Right ventricle myocardium superior (tissue), 1 donor: ENCODE measurements at places on chromosomes 5 and 9. TPM values are rescaled to one million over a fixed set of nuclear protein-coding genes. Genes with fewer than 3 reads are reported as not detected.

DNA sequence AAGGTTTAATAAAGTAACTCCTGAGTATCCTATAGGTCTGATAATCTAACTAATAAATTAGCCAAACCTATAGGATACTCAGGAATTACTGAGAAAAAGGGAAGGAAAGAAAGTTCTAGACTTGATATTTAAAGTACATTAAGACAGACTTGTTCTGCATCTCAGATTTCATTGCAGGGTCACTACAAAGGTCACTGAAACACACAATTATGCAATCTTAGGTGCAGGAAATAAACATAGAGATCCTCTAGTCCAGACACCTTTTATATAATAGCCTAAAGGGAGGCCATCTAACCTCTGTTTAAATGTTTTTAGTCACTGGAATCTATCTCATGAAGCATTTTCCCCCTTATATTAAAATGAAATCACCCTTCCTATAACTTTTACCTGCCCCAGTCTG, 1215.7 kb downstream of the MAT2B start:
- DNase-seq = no peak

CDC20B gene
- total RNA-seq = not detected

FOXD4 gene
- not detected for total RNA-seq

LURAP1L gene
- 2.2 TPM for total RNA-seq

SLC46A2 gene
- total RNA-seq = not detected

- DNase-seq = no peak
These were observed 62.6 kb downstream of the SUSD1 start for GRCh38 chr9:112112519-112112918.

DNA sequence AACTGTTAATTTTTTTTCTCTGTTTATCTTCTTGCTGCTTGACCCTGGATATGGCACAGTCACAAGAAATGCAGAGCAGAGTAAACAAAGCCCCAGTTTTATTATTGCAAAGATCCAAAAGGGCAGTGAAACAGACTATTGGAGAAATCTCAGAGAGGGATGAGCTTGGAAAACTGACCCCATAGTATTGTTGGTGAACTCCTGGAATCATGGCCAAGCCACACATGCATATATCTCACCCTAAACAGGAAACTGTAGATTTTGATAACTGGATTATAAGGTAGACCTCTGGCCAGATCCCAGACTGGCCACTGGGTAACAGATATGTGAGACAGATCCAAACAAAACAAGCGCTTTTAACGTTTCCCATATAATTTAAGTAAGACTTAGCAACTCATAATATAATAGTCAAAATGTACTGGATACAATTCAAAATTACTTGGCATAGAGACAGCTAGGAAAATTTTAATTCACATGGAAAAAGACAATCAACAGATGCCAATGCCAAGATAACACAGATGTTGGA, 263.5 kb upstream of the SEMA6A start:
- no peak for DNase-seq

SPATA31C1 gene
- total RNA-seq = not detected

PCDHA5 gene
- total RNA-seq = not detected

DNA sequence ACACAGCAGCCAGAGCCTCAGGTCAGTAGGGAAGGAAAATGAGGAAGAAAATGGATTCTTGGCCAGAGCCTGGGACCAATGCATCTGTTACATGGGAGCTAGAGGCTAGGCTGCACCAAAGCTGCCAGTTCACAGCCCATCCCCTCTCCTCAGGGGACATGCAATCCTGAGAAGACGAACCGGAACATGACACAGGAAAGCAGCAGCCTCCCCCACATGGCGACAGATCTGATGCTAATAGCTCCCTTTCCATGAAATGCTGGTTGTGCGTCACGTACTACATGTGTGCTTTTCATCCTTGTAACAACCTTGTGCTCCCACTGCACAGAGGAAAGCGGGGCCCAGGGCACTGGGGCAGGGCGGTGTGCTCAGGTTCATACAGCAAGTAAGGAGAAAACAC, 67.5 kb downstream of the PRRT1B start:
- peak; percentile 12 for DNase-seq

DNA sequence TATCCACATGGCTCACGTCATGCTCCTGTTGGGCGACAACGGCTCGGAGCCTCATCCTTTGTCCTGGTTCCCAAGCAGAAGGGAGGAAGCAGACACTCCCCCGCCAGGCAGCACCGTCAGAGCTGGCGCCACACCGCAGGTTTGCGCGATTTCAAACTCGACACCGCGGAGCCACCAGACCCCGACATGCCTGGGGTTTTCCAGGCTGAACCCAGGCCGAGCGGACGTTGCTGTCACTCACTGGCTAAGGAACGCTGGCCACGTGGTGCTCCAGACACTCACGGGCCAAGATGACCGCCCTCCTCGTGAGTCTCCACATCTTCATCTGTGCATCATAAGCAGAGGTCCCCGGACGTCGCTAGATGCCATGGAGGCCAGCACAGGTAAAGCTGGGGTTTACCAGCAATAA, 9.0 kb downstream of the TERT start:
- no peak for DNase-seq

DNA sequence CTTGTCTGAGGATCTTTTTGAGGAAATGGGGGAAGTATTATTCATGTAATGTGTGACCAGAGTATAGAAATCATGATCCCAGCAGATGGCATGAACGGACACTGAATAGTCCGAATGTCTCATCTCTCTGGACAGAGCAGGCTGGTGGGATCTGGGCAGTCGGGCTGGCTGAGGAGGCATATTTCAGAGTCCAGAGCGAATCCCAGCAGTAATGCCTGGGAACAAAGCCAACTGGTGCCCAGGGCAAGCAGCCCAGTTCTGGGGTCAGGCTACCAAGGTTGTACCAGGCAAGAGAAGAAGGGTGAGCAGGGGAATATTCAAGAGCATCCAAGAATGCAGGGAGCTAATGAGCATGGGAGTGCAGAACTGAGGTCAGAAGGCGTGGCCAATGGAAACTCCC, 306.4 kb downstream of the ZSWIM6 start:
- DNase-seq = peak; percentile 70

DNA sequence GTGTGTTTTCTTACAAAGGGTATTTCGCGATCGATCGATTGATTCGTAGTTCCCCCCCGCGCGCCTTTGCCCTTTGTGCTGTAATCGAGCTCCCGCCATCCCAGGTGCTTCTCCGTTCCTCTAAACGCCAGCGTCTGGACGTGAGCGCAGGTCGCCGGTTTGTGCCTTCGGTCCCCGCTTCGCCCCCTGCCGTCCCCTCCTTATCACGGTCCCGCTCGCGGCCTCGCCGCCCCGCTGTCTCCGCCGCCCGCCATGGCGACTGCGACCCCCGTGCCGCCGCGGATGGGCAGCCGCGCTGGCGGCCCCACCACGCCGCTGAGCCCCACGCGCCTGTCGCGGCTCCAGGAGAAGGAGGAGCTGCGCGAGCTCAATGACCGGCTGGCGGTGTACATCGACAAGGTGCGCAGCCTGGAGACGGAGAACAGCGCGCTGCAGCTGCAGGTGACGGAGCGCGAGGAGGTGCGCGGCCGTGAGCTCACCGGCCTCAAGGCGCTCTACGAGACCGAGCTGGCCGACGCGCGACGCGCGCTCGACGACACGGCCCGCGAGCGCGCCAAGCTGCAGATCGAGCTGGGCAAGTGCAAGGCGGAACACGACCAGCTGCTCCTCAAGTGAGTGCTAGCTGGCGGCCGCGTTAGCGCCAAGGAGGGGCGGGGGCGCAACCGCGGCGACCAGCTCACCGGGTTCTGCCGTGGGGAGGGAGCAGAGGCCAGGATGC, 480 bp downstream of the LMNB1 start:
- peak; percentile 66 for DNase-seq

DNA sequence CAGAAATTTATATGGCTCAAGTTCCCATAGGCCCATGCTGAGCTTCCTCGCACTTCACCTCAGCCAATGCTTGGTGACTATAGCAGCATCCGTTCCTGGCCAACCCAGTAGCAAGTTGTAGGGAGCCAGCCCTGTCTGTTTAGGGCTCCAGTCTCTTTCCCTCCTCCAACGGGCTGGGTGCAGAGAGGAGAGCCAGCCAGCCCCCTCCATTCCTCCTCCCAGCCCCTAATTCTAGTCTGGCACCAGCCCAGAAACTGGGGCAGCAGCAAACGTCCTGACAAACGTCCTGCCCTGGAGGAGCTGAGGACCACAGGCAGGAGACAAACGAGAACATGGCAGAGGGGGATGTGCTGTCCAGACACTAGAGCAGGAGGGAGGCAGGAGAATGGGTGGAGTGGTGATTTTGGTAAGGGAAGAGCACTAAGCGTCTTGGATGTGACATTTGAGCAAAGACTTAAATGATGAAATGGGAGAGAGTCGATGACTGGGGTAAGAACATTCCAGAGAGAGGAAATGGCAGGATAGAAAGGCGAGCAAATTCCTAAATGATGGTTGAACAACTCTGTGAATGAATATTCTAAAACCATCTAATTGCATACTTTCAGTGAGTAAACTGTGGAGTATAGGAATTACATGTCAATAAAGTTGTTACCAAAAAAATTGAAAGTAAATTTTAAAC, 222.5 kb upstream of the DAPK1 start:
- no peak for DNase-seq

DNA sequence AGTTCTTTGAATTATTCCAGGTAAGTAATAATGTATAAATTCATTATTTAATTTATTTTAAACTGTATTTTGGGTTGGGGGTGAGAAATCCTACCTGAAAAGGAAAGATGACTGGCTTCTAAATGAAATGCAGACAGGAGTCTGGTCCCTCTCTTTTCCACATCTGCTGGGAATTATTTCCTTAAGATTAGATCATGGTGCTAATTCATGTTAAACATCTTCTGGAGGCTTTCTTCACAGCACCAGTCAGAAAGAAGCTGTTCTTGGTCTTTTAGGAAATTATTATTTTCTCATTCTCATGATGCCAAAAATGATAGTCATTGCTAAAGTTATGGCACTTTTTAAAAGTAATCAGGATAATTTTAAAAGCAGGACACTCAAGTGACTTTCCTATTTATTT, 254.2 kb downstream of the CWC27 start:
- no peak for DNase-seq

DNA sequence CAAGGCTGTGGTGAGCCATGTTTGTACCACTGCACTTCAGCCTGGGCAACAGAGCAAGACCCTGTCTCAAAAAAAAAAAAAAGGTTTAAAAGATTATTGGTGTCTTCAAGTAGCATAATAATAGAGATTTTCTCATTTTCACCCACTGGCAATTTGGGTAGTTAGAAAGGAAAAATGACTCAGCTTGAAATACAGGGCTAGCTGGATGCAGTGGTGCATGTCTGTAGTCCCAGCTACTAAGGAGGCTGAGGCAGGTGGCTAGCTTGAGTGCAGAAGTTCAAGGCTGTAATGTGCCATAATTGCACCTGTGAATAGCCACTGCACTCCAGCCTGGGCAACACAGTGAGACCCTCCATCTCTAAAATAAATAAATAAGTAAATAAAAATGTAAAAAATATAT, 111.1 kb downstream of the ARRDC3 start:
- DNase-seq = no peak

DNA sequence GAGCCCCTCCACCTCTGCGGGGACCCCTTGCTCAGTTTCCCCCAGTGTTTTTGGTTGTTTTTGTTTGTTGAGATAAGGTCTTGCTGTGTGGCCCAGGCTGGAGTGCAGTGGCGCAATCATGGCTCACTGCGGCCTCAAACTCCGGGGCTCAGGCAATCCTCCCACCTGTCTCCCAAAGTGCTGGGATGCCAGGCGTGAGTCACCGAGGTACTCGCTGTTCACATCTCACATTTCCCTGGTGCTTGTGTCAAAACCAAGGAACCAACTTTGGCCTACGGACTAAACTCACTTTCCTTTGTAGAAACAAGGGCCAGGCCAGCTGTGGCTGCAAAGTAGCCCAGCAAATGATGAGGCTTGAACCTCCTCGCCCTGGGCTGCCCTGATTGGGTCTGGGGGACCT, 9.7 kb upstream of the AJM1 start:
- peak; percentile 8 for DNase-seq

DNA sequence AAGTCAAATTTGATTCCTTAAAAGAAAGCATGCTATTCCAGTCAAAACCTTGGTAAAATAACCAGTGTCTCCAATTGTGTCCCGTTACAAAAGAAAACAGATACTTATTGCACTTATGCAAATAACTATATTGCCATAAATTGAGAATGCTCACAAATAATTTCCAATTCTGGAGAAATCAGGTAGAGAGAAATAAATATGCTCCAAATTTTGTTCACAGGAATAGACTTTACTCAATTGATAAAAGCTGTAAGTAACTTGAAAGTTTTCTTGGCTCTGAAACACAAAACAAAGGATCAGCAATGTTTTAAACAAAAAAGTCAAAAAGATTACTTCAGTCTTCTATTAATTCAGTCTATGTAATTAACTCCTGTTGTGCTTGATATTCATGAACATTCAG, 7.8 kb upstream of the DTWD2 start:
- DNase-seq = no peak

- DNase-seq = no peak
These were observed 120.1 kb upstream of the IL12B start for GRCh38 chr5:159450417-159450816.

DNA sequence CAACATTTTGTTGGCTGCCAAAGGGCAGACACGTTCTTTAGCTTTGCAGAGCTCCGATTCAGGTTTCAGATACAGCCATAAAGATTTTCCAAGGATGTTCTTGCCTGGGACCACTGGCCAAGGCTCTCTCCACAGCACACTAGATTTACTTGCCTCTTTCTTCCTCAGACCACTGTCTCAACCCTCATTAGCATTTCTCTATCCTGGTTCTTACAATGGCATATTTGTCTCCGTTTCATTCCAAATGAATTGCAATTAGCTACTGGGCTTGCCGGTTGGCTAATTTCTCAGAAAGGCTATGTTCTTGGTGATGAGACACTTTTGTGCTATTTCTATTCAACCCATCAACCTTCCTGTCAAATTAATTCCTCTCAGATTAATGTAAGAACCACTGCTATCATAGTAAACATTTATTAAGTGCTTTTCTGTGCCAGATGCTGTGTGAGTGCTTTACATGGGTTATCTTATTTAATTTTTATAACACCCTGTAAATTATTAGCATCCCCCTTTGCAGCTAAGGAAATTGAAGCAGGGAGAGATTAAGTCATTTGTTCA, 118.4 kb upstream of the NR3C1 start:
- no peak for DNase-seq

PCDHA2 gene
- total RNA-seq = not detected

DNA sequence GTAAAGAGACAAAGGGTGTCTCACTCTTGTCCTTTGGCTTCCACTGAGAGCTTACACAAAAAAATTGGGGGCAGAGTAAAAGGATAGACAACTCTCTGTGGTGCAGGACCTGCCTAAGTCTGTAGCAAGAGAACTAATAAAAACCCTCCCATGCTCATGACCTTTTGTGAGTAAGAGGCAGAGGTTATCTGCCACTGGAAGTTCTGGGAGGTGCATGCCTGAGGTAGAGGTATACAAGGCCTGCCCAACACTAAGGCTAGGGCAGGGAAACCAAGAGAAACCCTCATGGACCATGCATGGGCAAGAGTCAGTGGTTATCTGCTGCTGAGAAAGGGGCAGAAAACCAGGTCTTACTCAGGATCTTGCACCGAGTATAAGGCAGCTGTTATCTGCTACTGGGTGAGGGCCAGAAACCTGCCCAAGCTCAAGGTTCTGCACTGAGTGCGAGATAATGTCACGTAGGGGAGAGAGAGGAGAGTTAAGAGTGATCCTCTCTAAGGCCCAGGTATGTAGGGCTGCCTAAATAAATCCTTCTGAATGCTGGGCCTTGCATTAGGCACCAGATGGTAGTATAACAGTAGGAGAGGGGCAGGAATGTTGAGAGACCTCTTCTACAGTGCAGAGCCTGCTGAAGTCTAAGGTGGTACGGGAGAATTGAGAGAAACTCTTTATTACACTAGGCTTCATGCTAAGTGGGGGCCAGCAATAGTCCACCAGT, 143.4 kb downstream of the MACROH2A1 start:
- DNase-seq = no peak

- no peak for DNase-seq
These were observed 352.4 kb downstream of the IRX2 start for GRCh38 chr5:2399096-2399495.
